ENCODE measurements at places on chromosomes 13 and 19.
A peak's percentile ranks its signal among the peaks of the same experiment; 100 is the strongest.

GRCh38 chr13:34265046-34265679 lies 447.2 kb downstream of the RFC3 start:
- no peak for DNase-seq

GRCh38 chr13:44902738-44903137 lies 86.5 kb downstream of the NUFIP1 start:
- no peak for DNase-seq

DNA sequence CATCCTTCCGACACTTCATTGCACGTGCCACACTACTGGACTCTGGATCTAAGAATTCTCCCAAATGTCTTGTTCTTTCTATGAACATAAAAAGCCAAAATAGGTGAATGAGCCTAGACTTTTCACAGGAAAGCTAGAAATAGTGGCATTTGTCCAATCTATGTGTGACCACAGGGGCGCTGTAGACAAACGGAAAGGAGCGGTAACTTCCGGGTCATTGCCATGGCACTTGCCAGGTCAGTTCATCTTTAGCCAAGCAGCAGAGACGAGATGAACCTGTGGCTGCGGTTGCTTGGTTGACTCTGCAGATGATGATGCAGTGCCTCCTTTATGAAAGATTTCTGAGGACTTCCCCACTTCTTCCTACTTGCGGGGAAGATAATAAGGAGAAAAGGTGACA lies 65.6 kb downstream of the ADGRE1 start:
- DNase-seq: no peak

- no peak for DNase-seq
Measured at GRCh38 chr19:18798384-18799352, 7.6 kb upstream of the COMP start.

- no peak for DNase-seq
Measured at GRCh38 chr13:96032717-96033116, 20.5 kb downstream of the UGGT2 start.

DNA sequence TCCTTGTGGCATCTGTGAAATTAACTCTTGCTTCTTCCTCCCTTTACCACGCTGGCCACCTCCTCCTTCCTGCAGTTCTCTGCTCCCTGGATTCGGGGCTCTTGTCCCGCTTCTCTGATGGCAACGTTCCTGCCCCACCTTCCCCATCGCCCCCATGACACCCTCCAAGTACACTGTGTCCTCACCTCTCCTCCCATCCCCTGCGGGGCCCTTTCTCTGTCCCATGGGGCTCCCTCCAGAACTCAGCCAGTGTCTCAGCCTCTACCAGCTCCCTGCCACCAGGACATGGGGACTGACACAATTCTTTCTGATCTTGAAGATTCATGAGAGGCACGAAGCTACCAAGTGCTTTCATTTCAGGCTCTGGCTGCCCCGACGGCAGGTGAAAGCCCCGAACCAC lies 9.1 kb downstream of the CARS2 start:
- no peak for DNase-seq

- no peak for DNase-seq
Measured at GRCh38 chr13:98619556-98619955, 42.6 kb upstream of the STK24 start.

DNA sequence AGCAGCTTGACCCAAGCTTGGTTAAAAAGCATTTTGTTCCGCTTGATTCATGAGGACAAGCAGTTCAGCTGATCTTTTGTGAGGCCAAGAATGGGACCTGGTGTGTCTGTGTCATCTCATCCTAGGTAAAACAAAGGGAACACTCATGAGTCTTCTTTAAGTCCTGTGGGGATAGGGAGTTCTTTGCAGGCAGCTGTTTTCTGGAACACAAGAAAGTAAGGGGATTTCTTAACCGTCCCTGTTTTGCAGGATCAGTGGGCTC lies 134.5 kb upstream of the TMTC4 start:
- no peak for DNase-seq

DNA sequence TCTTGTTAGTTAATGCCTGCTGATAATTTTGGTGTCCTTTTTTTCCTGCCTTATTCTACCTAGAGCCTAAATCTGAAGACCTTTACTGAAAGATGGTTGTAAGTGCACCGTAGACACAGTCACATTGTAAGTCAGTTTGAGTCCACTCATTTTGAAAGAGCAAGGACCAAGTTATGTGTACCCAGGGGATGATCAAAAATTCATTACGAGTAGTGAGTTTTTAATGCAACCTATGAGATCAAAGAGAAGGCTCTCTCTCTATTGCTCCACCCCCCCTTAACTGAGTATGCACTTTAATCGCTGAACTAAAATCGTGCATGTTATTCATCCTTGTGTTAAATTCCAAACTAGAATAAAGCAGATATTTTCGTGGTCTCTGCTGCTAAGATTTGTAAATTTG lies 1.8 kb downstream of the RAP2A start:
- no peak for DNase-seq

GRCh38 chr19:1409204-1410005 lies 2.0 kb downstream of the DAZAP1 start:
- DNase-seq: no peak

- no peak for DNase-seq
Measured at GRCh38 chr13:45299194-45299593, 41.8 kb downstream of the TPT1 start.

- DNase-seq: no peak
Measured at GRCh38 chr13:35210261-35210660, 266.2 kb downstream of the MAB21L1 start.

DNA sequence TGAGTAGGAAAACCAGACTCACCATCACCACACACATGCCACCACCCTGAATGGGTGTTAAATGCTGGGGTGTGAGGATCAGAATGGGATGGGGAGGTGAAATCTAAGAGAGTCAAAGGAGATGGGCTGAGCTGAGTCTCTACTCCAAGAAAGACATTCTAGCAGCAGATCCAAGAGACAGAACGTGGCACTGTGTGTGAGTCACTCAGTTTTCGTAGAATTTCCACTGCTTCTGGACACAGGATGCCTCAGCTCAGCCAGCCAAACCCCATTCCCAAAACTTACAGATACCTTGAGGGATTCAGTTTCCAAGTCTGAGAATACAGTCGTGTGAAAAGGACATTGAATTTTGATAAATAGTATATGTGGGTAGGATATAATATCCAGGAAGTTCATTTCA lies 7.3 kb upstream of the CYP2A7 start:
- no peak for DNase-seq

DNA sequence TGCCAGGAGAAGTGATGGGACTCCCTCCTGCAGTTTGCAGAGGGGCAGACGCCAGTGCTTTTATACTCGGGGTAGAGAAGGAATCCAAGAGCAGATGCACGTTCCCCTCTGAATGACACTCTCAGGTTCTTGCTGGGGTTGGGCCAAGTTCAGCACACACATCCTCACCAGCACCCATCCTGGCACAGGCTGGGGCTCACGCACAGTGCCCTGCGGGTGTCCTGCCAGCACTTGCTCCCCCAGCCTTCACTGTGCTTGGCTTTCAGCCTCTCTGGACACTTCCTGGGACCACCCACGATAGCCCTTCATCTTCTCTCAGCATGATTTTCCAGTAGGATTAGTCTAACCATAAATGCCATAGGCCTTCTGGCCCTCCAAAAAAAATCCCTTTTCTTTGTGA lies 158.6 kb downstream of the ZNF536 start:
- DNase-seq: no peak

- DNase-seq: no peak
Measured at GRCh38 chr13:48401480-48401879, 11.4 kb downstream of the LPAR6 start.

- no peak for DNase-seq
Measured at GRCh38 chr19:55694656-55695491, 19.8 kb downstream of the EPN1 start.

GRCh38 chr19:1825909-1826556 lies 14.0 kb upstream of the ATP8B3 start:
- DNase-seq: peak; percentile 91

DNA sequence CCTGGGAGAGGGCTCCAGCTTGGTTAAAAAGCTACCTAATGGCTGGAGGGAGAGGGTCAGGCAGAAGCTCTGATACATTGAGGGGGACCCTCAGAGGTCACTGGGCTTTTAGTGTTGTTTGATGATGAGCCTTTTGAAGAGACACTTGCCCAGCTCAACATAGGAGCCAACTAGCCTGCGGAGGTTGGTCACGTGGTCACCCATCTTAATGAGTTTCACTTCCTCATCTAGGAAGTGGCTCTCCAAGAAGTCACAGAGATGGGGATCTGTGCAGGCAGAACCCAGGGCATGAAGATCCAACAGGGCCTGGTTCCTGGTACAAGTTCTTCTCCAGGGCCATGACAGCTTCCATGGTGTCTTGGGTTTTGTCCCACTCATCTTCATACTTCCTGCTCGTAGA lies 33.4 kb downstream of the IPO5 start:
- DNase-seq: peak; percentile 38

DNA sequence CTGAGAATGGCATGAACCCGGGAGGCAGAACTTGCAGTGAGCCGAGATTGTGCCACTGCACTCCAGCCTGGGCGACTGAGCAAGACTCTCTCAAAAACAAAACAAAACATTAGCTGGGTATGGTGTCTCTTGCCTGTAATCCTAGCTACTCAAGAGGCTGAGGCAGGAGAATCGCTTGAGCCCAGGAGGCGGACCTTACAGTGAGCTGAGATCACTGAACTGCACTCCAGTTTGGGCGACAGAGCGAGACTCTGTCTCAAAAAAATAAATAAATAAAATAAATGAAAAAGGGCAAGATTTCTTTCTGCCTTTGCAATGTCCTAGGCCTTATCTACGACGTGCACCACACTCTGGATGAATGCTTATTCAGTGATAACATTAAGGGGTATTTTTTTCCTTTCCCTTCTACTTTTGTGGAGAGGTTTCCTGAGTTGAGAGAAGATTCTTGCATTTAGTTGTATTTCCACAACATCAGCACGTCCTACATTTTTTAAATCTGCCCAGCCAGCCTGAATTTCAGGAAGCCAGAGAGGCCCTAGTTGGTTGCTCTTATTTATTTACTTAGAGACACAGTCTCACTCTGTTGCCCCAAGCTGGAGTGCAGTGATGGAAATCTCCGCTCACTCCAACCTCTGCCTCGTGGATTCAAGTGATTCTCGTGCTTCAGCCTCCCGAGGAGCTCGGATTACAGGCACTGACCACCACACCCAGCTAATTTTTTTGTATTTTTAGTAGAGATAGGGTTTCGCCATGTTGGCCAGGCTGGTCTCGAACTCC lies 26.1 kb upstream of the OR1M1 start:
- DNase-seq: no peak

GRCh38 chr13:112177450-112178288 lies 110.7 kb downstream of the SOX1 start:
- DNase-seq: no peak

DNA sequence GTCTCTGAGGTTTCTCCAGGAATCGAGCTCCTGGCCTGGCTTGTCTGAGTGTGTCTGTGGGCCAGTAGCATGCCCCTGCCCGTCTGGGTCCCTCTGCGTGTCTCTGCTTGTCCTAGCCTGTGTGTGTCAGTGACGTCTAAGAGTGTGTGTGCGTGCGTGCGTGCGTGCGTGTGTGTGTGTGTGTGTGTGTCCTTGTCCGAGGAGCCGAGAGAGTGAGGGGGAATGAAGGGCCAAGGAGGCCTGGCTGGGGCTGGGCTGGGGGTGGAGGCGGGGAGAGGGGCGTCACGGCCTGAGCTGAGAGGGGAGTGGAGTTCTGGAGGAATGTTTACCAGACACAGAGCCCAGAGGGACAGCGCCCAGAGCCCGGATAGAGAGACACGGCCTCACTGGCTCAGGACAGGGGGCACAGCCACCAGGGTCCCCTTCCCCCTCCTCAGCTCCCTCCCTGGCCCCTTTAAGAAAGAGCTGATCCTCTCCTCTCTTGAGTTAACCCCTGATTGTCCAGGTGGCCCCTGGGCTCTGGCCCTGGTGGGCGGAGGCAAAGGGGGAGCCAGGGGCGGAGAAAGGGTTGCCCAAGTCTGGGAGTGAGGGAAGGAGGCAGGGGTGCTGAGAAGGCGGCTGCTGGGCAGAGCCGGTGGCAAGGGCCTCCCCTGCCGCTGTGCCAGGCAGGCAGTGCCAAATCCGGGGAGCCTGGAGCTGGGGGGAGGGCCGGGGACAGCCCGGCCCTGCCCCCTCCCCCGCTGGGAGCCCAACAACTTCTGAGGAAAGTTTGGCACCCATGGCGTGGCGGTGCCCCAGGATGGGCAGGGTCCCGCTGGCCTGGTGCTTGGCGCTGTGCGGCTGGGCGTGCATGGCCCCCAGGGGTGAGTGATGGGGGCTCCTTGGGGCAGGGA lies at the start of gene AXL:
Gene AXL (plus strand): TSS at position 609 of the 893 bp plus-strand sequence. CDS start 170 bp downstream, at position 779.
- DNase-seq: no peak

GRCh38 chr19:38392707-38393308 lies 4.3 kb downstream of the SPRED3 start:
- no peak for DNase-seq

GRCh38 chr13:83943530-83944279 lies 61.4 kb upstream of the SLITRK1 start:
- no peak for DNase-seq

GRCh38 chr19:29098863-29099481 lies 114.0 kb downstream of the UQCRFS1 start:
- DNase-seq: no peak

DNA sequence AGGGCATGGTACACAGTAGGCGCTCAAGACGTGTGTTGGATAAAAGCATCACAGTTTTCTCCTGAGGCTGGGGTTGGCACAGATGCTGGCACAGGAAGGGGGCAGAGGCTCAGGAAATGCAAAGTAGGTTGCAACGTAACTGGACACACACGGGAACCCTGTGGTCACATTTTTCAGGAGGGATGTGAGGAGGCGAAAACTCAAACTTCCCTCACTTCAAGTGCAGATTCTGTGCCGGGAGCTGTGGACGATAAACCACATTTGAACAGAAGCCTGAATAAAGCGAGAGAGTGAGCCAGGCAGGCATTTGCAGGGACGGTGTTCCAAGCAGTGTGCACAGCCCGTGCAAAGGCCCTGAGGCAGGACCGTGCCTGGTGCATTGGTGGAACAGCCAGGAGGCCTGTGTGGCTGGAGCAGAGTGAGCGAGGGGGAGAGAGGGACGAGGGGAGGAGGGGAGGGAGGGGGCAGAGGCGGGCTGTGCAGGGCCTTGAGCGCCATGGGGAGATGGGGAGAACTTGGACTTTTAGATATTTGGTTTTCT lies 40.3 kb downstream of the NFIC start:
- DNase-seq: no peak

DNA sequence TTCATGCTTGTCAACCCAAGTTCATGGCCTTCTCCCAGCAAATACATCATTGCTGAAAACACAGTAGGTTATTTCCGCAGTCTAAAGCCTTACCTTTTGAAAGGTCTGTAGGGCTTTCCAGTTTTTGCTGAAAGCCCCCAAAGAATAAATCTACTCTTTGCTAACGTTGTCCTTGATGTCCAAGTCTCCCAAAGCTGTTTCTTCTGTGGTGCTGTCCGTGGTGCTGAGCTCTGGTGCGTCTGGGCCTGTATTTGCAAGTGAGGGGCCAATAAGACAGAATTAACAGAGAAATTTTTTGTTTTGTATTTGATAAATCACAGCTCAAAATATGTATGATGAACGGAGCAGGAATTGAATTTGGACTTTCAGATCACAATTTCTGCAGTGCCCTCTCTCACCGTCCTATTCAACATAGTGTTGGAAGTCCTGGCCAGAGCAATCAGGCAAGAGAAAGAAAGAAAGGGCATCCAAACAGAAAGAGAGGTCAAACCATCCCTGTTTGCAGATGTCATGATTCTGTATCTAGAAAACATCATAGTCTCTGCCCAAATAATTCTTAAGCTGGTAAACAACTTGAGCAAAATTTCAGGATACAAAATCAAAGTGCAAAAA lies 9.8 kb upstream of the LGALS16 start:
- DNase-seq: no peak

Data from germinal center (tissue), 1 donor.